Activated T-helper 1 cell treated with anti-CD3 and anti-CD28 coated beads, Interleukin-2, amount 50 U/mL, for 16 hours (primary cell): ENCODE measurements at places on chromosomes 5 and 9.
A peak's percentile ranks its signal among the peaks of the same experiment; 100 is the strongest.

DNA sequence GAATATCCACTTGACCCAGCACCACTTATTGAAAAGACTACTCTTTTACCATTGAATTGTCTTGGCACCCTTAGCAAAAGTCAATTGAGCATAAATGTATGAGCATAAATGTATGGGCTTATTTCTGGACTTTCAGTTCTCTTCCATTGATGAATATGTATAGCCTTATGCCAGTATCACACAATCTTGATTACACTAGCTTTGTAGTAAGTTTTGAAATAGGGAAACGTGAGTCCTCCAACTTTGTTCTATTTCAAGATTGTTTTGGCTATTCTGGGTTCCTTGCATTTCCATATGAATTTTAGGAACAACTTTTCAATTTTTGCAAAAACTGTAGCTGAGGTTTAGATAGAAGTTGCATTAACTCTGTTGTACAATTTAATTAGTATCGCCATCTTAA lies 601.0 kb downstream of the TLE1 start:
- no peak for DNase-seq

DNA sequence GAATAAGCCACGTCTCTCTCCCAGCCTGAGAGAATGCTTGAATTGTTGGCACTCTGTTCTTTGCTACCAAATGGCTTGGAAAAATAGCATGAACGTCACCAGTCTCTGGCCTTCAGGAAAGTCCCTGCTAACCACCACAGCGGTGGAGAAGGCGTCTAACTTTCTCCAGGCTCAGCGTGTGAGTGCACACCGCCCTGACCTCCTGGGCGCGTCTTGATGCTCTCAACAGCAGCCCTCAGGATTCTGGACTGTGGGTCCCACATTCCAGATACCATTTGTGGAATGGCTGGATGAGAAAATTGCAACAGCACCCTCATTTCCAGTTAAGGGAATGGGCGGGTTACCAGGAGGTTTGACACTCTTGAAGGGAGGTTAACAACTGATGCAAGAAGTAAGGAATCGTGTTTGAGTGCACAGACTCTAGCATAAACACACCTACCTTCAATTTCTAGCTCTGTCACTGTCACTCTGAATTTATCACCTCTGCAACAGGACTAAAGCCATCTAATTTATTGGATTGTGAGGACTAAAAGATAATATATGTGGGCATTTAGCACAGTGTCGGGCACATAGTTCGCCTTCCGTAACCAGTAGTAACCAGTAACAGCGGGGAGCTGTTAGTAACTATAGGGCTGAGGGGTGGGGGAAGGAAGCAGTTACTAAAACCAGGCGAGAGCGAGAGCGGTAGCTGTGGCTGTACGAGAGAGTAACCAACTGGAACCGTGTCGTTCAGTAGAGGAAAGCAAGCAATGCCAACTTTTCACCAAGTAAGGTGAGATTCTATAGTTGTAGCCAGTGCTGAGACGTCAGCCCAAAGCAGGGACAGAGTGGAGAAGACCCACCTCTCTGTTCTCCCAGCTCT lies 807 bp upstream of the PLGRKT start:
- no peak for DNase-seq

- no peak for DNase-seq
Observed at GRCh38 chr9:95504053-95504963, 12.5 kb downstream of the PTCH1 start.

- DNase-seq = no peak
Observed at GRCh38 chr5:140044041-140044440, 942 bp upstream of the NRG2 start.

DNA sequence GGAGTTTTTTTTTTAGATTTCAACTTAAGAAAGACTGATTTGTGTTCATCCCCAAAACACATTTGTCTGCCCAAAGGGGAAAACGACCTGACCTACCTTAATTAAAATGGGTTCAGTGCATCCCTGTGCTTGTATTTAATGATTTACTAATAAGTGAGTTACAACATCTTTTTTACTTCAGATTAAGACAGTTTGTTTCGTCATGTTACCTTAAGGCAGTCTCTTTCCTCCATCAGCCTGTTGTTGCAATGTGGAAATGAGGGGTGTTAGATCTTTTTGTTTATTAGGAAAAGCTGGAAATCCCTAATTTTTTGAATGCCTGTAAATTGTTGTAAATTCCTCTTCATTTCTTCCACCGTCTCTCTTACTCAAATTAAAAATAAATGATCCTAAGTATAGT lies 177.5 kb downstream of the GDNF start:
- no peak for DNase-seq

- no peak for DNase-seq
Observed at GRCh38 chr9:70131296-70131695, 87.6 kb downstream of the MAMDC2 start.

DNA sequence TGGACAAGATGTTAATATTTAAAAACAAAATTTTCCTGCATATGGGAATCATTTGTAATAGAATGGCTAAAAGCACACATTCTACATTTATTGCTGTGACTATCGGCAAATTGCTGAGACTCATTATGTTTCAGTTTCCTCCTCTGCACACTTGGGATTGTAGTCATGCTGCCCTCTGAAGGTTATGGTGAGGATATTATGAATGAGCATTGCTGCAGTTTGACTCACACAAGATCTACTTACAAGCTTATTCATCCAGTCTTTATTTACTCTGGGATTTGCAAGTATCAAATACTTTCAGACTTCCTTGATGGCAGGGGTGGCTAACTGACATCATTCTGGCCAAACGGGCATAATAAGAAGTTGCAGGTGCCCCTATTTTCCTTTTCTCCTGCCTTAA lies 9.5 kb upstream of the NFIL3 start:
- no peak for DNase-seq

GRCh38 chr9:121597698-121598166 lies 53.7 kb upstream of the DAB2IP start:
- no peak for DNase-seq

DNA sequence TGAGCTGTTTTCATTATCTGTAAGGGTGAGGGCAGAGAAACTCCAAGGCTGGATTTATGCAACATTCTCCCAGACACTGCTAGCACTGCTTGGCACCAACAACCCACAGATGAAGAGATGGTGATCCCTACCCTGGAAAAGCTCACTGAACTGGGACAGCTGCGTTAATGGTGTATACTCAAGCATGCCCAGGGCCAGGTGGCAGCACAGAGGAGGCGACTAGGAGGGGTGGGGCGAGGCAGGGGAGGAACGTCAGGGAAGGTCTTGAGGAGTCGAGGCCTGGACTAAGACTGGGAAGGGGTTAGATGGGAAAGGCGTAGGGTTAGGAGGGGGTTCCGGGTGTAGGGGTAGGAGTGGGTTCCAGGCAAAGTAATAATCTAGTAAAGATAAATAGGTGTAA lies 73.1 kb upstream of the TBC1D9B start:
- no peak for DNase-seq

DNA sequence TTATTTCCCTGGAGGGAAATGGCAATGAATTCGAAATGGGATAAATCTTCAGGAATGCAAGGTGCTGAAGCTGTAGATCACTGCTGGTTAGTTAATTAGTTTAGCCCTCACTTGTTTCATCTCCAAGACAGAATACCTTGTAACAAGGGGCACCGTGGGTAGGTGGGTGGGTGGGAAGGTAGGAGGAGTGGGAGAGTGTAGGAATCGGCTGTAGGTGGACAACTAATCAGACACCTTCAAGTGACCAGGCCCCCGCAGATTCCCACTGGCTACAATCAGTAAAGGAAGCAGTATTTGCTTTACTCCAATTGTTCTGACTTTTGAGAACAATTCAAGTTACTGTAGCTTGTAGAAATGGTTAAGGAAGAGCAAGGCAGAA lies 293.7 kb downstream of the TLE1 start:
- no peak for DNase-seq

GRCh38 chr9:123609844-123610243 lies 253.8 kb downstream of the CRB2 start:
- DNase-seq = no peak

GRCh38 chr5:60727033-60727679 lies 27.2 kb upstream of the DEPDC1B start:
- no peak for DNase-seq

GRCh38 chr5:173144200-173145176 lies at the start of gene BNIP1:
BNIP1 (plus strand) TSS chr5:173144531; CDS start chr5:173144546, 15 bp downstream.
- peak; percentile 95 for DNase-seq

- no peak for DNase-seq
Observed at GRCh38 chr9:86782831-86783230, 164.5 kb downstream of the GAS1 start.

GRCh38 chr5:80025069-80025468 lies 10.1 kb upstream of the THBS4 start:
- DNase-seq = no peak

DNA sequence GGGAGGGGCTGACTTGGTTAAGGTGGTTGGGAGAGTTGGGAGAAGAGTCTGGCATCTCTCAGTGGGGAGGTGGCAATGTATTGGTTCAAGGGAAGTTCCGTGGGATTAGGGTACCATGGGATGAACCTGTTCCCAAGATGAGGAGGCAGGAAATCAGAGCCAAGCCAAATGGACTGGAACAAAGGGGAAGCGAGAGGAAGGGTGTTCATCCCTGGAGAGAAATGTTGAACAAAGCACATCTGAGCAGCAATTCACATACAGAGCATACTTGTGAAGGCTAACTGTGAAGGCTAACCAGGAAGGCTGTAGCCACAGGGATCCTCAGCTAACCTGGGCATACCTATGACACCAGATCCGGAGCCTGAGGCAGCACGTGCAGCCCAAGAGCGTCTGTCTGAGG lies 214.0 kb downstream of the MCTP1 start:
- no peak for DNase-seq

GRCh38 chr9:99299211-99300102 lies 77.4 kb downstream of the SEC61B start:
- DNase-seq = no peak

GRCh38 chr5:62578540-62578939 lies at the start of gene LRRC70:
LRRC70 (plus strand) TSS chr5:62578819; CDS start chr5:62579439, 620 bp downstream.
- no peak for DNase-seq

DNA sequence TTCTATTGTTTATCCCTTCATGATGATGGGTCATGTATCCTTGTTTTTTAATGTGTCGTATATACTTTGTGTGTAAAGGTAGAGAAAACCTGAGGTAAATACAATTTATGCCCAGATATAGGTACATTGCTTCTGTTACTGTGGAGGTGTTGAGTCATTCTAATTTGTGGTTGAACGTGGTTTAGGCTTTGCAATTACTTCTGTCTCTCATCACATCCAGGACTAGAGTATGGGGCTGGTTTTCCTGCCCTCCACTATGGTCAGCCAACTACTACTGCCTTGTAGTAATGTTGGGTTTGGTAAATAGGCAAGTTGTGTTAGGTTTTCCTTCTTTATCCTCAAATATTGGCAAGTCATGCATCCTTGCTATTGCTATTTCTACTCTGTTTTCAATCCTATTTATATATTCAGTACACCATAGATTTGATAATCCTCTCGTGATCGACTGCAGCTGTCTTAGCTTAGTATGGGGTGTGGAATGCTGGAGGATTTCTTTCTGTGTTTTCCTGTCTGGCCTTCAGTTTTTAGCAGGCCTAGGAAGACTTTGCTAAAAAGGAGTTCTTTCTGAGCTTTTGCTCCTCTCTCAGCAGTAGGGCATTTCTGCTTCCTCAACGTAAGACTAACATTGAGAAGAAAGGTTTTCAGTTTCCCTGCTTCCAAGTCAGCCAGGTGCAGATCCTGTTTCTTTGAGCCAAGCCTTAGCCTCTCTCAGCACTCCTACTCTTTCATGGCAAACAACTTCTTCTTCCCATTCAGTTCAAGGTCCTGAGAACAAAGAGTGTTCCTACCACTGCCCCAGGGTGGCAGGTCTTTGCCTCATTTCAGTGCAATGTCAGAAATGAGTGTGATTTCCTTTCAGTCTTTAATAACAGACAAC lies 844.4 kb upstream of the CDH18 start:
- DNase-seq = no peak

GRCh38 chr9:133113163-133113948 lies 7.7 kb downstream of the RALGDS start:
- no peak for DNase-seq

DNA sequence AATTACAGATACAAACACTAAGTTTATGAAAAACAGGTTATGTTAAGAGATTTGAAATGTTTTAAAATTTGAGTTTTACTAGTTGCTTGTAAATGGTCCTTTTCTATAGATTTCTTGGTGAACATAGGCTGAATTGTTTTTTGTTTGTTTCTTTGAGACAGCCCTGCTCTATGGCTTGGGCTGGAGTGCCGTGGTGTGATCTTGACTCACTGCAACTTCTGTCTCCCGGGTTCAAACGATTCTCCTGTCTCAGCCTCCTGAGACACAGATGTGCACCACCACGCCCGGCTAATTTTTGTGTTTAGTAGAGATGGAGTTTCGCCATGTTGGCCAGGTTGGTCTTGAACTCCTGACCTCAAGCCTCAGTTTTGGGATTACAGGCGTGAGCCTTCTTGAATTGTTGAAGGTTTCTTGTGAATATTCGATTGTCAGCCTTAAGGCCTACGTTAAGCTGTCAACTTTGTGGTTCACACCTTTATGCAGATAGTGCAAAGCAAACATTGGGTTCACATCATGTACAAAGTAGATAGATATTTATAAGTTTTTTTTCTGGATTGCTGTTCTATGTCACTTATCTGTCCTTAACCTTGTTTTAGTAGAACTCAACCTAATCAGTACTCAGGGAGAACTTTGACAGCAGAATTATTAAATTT lies 26.2 kb downstream of the UHRF2 start:
- no peak for DNase-seq

GRCh38 chr9:31733166-31733565 lies 651.3 kb upstream of the ACO1 start:
- no peak for DNase-seq

DNA sequence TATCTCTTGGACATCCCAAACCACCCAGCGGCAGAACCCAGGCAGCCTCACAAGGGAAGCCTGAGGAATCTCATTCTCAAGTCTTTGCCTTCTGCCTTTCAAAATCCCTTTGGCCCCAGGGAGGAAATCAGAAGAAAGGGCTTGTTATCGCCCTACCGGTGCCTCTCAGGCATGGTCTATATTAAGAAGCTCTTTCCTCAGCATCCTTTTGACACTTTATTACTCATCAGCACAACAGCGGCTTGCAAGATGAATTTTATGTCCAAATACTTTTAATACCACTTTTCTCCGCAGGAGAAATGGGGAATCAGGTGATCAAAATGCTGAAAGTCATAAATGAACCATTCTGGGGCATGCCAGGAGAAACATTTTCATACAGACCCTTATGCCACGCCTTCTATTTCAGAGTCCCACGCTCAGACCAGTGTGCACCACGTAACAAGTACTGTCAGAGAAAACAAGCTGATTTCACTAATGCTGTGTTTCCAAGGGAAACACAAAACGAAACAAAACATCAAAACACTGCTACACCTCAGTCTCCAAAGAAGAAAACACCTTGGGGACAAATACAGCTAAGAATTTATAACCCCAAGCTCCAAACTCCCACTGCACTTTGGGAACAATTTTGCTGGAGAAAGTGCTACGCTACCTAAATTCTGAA lies 30.0 kb downstream of the RAPGEF1 start:
- no peak for DNase-seq
